ENCODE measurements at places on chromosomes 11 and 22. TPM values are rescaled to one million over a fixed set of nuclear protein-coding genes. Genes with fewer than 3 reads are reported as not detected.

Gene NTM
- not detected for polyA plus RNA-seq

Gene IRAG1
- 0.49 TPM for polyA plus RNA-seq

Gene H19
- not detected for polyA plus RNA-seq

Gene AIFM3
- polyA plus RNA-seq: 6.0 TPM

Gene SHANK3
- polyA plus RNA-seq: not detected

Gene KCNJ1
- not detected for polyA plus RNA-seq

DNA sequence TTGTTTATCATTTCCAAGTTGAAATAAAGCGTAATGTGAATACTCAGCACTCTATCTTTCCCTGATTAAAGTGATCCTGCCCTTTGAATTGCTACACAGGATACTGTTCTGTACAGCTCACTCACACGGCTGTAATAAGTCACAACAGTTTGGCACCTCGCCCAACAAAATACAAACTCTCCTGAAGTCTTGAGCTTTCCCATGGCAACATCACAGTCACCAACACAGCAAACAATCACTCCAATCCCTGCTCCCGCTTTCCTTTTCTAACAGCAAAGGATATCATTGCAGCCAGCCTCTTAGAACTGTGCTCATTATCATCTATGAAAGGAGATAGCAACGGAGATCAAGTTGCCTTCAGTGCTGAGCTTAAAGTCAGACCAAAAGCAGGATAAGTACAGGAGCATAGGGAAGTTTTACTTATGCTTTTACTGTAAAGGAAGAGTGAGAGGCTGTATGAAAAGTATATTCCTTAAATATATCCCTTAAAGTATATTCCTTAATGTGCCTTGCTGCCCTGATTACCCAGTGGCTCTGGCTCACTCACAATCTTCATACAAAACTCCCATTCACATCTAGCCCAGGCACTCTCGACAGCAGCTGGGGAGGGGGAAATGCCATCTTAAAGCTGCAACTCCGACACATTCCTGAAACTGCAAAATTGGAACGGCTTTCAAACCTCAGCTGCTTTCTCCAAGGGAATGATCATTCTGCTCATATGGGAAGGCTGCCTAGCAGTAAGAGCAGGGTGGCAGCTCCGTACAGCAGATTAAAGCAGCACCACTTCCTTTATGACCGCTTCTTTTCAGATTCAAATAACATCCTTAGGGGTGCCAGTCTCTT is 35.8 kb downstream of the MAML2 start:
- no peak for DNase-seq

- no peak for DNase-seq
These were observed 121.1 kb upstream of the SYT13 start for GRCh38 chr11:45407226-45407625.

DNA sequence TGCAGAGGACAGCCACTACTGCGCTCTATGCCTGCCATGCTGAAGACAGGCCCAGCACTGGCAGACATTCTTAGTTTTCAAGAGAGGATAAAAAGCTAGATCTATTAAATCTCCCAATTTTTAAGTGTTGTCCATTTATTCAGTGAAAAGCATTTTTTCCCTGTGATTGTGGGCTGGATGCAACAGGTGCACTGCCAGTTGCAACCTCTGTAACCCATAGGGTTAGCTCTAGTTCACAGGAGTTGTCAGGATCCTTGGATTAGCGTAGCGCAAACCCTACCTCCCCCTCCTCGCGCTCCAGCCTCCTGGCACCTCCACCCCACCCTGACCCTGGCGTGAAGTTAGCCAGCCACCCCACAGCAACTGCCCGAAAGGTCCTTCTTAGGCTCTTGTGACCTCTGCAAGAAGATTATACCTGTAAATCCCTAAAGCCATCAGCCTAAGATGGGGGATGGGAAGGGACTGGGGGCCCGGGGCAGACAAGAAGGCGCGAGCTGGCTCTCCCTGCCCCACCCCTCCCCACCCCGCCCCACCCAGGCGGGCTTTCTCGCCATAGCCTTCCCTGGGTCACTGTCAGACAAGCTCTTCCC is 30.9 kb downstream of the EIF3F start:
- peak; percentile 25 for DNase-seq

DNA sequence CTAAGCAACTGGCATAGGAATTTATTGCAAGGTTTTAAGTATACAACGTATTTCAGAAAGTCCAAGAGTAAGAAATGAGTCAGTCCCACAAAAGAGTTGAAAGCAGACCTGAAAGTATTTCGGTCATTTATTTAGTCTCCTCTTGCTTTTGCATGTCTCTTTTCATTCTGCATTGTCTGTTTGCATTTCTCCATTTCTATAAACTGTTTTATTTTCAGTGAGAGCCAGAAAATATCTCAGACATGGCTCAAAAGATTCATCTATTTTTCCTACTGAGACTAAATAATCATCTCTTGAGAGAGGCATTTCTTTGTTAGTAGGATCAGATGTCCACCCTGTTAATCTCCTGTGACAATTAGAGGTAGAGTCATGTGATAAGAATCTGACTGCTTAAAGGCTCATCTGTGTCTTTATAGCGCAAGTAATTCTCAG is 219.1 kb upstream of the CCDC179 start:
- DNase-seq: no peak

GRCh38 chr11:70532731-70533130 is 134.4 kb downstream of the CTTN start:
- DNase-seq: no peak

- DNase-seq: no peak
These were observed 30.3 kb downstream of the TRIM66 start for GRCh38 chr11:8652140-8652539.

DNA sequence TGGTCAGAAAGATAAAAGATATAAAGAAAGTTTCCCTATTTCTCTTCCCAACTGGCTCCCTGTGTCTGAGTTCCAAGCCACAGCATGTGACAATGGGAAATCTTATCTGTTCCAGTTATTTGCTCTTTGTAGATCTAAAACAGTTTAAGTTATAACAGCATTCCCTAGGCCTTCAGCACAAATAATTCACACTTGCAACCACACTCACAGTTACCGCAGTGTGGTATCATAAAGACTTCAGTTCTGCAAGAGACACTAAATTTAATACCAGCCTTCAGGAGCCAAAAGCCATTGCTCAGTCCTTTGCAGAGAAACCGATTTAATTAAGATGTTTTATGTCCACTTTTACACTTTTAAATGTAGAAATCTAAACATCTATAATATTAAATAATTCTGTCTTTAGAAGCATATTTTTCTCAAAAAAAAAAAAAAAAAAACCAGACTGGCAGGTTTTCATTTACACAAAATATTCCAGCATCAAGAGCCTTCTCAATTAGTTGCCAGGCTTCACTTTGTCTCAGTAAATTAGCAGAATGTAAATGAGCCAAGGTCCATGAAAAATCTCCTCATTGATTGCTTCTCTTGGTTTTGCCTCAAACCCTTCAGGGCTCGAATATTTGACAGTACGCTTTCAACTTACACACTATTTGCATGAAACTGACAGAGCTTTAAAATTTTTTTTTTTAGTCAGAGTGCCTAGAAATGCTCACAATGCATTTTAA is 300.0 kb upstream of the DDI1 start:
- DNase-seq: no peak

DNA sequence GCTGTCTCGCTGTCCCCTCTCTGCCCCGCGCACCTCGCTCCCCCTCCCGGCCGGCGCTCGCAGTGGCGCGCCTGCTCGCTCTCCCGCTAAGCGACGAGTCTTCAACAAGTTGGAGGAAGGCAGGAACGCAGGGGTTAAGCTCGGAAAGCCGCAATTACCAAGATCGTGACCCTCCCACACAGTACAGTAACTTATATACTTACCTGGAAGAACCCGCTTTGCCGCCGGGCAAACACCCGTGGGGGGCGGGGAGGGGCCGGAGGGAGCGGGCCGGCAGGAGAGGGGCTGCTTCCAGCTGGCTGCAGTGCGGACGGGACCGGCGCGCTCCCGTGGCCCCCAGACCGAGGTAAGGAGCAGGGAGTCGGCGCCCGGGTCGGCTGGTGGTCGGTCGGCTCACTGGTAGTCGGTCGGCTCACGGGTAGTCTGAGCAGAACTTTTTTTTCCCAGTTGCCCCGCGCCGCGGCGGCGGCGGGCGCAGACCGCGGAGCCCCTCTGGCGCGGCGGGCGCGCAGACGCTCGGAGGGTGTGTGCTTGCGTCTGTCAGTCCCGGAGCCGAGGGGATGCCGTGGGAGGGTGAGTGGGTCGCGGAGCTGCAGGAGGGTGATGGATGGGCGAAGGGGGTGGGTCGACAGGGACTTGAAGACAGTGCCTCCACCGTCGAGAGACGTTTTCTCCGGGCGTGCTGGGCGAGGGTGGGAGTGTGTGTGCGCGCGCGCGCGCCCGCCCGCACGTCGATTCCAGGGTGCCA is 101.2 kb upstream of the HSD17B12 start:
- peak; percentile 39 for DNase-seq

- DNase-seq: no peak
These were observed 81.1 kb downstream of the LRRC32 start for GRCh38 chr11:76589477-76589876.

GRCh38 chr11:27412192-27412691 is 49.2 kb upstream of the CCDC34 start:
- DNase-seq: no peak

- no peak for DNase-seq
These were observed 34.6 kb upstream of the PDGFD start for GRCh38 chr11:104198576-104198975.

- no peak for DNase-seq
These were observed 171.3 kb downstream of the WNT11 start for GRCh38 chr11:76035020-76035419.
